ENCODE measurements at places on chromosomes 4 and X. TPM values are rescaled to one million over a fixed set of nuclear protein-coding genes. Genes with fewer than 3 reads are reported as not detected.

The TREX2 gene
- total RNA-seq = 0.36 TPM

GRCh38 chrX:132090403-132091159 is 37.2 kb downstream of the FRMD7 start:
- H3K4me3 ChIP-seq = no peak overlapping the region
- no peaks in the 10 kb centered on the region for H3K36me3 ChIP-seq
- H3K27me3 ChIP-seq = no peaks in the 10 kb centered on the region
- no peak overlapping the region for H3K27ac ChIP-seq

- H3K27me3 ChIP-seq = no peaks in the 10 kb centered on the region
- no peaks in the 10 kb centered on the region for H3K4me1 ChIP-seq
- H3K27ac ChIP-seq = no peak overlapping the region
- no peaks in the 10 kb centered on the region for H3K36me3 ChIP-seq
Measured at GRCh38 chr4:24007860-24008261, 118.0 kb upstream of the PPARGC1A start.

DNA sequence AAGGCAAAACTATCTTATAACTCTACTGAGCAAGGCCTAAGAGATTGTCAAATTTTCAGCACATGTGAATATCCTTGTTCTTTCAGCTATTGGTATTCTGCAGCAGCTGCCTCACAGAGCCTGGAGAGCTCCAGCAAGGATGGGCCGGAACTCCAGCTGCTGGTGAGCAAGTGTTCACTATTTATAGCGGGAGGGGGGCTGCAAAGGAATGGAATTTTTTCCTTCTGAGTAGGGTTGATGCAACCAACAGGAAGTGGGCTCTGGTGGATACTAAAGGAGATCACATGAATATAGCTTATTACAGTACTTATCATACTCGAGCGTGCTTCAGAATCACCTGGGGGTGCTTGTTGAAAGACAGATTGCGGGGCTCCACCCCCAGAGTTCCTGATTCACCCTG is 20.2 kb upstream of the SETD7 start:
- peak; percentile 78 for DNase-seq
- H3K36me3 ChIP-seq = no peaks in the 10 kb centered on the region
- H3K27ac ChIP-seq = no peak overlapping the region
- no peak overlapping the region for H3K4me3 ChIP-seq
- H3K27me3 ChIP-seq = no peaks in the 10 kb centered on the region

DNA sequence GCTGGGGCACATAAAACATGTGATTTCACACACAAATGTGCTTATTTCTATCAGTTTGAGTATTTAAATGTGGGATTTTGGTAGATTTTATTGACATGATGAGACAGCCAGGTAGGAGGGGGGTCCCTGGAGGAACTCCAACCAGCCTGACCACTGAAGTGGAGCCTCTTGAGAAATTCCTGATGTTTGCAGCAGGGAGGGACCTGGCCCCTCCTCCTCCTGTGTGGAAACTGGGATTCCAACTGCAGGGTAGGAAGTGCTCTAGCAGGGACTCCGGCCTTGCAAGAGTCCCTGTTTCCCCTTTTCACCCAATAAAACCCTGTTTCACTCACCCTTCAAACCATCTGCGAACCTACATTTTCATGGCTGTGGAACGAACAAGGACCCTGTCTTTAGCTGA is 2224.0 kb upstream of the AGA start:
- H3K36me3 ChIP-seq = no peaks in the 10 kb centered on the region
- no peaks in the 10 kb centered on the region for H3K4me1 ChIP-seq
- H3K27me3 ChIP-seq = no peaks in the 10 kb centered on the region
- no peak overlapping the region for H3K27ac ChIP-seq

All from astrocyte (in vitro differentiated cells and primary cell).